Kasumi-1 (cell line): ENCODE measurements at places on chromosomes 3 and 15.
A peak's percentile ranks its signal among the peaks of the same experiment; 100 is the strongest.

DNA sequence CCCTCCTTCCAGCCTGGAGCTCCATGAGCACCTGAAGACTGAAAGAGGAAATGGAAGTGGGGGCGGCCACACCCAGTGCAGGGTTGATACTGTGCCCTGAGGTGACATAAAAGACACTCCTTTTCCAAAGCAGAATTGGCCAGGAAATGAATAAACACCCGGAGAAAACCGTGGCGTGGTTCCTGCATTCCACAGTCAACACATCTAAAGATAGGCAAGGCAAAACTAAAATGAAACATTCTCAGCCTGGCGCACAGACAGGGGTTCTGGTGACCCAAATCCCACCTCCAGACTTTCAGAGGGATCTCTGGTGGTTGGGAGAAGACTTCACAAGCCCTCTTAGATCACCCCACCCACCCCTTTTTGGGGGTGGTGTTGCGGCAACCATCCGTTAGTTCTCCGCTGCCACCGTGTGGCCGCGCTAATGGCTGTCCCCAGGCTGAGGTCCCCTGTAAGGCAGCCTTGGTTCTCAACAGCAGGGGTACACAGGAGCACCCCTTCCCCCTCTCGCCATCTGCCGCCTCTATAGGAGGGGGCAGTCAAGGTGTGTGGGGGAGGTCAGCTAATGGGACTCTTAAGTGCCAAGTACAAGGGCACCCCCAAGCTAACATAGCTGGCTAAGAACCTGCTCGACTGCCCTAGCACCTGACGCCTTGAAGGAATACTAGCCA, 2.5 kb upstream of the MST1R start:
- DNase-seq, result peak; percentile 66

DNA sequence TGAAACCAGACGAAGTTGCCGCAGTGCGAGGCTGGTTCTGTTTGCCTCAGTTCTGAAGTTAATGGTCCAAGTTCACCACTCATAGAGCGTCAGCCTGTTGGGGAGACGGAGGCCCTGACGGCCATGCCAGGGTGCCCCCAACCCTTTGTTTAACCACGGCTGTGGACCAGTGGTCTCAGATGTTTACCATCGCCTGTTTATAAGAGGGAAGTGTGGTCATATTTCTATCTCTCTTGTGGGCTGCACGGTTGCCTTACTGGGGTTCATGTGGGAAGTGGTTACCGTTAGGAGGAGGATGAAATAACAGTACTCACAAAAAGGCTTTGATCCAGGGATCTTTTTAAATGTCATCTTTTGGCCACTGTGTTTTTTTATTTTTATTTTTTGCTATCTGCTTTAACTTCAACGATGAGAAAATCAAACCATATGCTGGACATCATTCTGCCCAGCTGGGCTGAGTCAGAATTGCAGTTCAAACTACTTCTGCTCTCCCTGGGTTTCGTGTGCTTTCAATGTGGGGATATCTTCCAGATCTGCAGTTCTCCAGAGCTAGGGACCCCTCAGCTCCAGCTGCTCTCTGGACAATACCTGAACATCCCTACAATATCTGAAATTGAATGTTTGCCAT, 17.8 kb downstream of the SMAD3 start:
- no peak for DNase-seq

DNA sequence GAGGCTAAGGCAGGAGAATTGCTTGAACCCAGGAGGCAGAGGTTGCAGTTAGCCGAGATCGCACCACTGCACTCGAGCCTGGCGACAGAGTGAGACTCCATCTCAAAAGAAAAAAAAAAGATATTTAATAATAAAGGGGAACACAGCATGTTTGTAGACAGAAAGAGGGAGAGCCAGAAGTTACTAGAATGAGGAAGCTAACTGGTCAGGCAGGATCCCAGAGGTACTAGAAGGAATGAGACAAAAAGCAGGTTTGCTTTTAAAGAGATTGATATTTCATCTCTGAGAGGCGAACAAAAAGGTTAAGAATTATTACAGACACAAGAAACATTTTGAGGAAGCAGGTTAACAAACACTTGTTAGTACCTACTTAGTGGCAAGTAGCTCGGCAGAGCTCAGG, 9.2 kb downstream of the CD200R1 start:
- DNase-seq, result peak; percentile 5

- no peak for DNase-seq
Measured at GRCh38 chr15:71048913-71049675, 66.2 kb upstream of the THSD4 start.

DNA sequence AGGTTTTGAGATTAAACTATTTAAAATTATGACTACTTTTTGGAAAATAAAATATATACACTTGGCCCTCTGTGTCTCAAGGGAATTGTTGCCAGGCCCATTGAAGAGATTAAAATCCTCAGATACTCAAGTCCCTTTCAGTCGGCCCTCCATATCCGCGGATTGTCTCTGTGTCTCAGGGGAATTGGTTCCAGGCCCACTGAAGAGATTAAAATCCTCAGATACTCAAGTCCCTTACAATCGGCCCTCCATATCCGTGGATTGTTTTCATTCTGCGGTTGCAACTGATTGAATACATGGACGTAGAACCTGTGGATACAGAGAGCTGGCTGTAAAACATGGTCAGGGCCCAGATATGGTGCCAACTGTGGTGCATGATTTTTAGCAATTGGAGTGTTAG, 15.7 kb upstream of the LRCH3 start:
- DNase-seq, result no peak

DNA sequence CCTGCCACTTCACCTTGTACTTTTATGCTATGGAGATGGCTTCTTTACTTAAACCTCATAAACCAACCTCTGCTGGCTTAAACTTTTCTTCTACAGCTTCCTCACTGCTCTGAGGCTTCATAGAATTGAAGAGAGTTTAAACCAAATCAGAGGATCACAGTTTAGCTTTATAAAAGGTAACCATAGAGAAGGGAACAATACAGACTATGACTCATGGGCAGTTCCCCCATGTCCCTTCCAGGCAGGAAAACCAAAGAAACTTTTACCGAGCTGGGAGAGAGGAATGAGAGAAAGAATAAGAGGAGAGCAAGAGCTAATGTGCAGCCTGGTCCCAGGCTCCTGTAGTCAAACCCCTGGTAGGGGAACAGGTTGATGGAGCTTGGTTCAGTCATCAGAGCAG, 53.9 kb upstream of the NEDD4 start:
- DNase-seq, result no peak

DNA sequence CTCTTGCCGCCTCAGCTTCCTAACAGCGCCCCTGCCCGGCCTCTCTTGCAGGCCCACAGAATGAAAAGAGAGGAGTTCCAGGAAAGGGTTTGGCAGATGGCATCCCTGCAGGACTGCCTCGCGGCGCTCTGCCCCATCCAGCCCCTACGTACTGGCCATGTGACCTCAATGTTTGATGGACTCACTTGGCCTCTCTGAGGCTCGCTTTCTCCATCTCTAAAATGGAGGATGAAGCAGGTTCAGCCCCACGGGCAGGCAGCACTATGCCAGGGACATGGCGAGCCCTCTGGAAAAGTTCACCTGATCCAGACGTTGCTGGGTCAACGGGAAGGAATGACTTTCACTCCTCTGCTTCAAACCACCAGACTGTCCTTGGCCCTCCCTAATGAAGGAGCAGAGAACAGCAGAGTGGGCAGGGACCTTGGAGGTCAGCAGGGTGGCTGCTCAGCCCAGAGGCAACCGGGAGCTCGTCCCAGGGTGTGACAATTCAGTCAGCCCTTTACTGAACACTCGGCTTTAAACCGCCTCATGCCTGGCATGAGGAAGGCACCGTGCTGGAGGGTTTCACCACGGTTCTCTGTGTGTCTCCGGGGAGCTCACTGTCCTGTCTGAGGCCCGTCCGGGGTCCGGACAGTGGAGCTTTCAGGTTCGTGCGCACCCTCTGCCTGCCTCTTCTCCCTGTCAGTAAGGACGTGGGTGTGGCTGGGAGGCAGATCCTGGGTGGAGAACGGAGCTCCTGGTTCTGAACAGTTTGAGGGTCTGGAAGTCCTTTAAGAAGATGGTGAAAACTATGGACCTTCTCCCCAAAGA, 101.3 kb downstream of the LINGO1 start:
- no peak for DNase-seq
